ENCODE measurements at places on chromosomes 11 and 22.

DNA sequence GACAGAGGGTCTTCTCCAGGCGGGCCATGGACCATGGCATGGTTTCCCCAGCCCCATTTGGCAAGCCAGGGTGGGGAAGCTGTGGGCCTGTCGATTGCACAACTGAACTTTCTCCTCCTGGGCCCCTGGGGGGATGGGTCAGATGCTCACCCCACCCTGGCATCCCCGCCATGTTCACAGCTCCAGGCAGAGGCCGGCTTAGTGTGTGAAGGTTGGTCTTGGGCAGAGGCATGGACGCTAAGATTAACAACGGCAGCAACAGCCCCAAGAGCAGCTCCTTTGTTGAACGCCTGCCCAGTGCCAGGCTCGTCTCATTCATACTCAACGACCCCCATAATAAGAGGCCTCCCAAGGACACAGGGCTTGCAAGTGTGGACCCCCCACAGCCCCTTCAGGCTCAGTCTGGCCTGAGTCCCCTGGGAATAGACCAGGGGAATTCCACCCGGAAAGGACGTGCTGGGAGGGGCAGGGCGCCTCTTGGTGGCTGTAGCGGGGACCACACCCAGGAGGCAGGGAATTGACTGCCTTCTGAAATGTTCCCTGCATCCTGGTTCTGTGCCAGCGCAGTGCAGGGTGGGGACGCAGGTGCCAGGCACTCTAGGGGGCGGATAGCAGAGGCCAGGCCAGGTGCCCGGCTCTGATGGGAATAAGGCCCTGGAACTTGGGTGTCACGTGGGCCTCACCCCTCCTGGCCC lies 8.3 kb downstream of the TSPO start:
- peak; percentile 61 for DNase-seq

GRCh38 chr11:4543561-4543960 lies 1.4 kb upstream of the OR52M1 start:
- no peak for DNase-seq

DNA sequence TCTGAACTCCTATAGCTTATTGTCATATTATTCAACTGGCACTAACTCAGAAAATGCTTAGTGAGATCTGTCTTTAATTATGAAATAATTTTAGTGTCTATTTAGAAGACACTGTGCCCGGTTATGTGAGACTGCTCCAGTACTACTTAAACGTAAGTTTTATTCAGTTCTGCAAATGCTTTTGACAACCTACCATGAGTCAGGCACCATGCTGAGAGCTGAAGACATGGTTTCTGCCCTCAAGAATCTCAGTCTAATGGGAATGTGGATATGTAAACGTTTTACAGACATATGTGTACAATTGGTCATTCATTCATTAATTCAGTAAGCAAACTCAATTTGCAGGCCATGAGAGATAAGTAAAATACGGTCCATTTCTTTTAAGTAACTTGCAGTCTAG lies 40.0 kb downstream of the DCUN1D5 start:
- no peak for DNase-seq

DNA sequence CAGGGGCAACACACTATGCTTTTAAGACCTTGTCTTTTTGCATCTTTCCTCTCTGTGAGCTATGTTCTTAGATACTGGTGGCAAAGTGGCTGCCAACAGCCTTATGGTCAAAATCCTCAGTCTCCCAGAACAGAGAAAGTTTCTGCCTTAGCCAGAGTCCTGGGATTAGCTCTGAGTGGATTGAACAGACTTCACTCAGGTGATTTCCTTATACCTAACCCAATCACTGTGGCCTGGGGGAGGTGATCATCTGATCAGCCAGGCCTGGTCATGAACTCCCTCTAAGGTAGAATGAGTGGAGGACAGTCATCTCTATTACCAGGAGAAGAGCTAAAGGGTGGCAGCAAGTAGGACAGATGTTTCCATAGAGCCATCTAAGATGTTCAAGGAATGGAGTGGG lies 218.5 kb upstream of the E2F8 start:
- no peak for DNase-seq

DNA sequence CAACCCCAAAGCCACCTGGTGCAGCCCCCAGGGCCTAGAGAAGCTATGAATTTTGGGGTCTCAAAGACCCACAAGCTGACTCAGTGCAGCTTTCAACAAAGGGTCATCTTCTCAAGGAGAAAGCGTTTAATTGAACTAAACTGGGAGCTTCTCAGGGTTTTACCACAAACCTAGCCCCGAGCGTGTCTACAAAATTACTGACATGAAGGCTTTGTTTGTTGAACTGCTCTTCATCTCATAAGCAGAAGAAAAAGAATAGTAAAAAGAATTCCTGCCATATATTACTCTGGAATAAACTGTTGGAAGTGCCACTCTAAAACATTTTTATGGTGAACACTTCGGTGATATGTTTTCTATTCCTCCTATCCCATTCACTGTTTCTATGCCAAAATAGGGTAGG lies 50.8 kb upstream of the INCENP start:
- no peak for DNase-seq

GRCh38 chr11:133269267-133269666 lies 263.0 kb downstream of the OPCML start:
- no peak for DNase-seq

DNA sequence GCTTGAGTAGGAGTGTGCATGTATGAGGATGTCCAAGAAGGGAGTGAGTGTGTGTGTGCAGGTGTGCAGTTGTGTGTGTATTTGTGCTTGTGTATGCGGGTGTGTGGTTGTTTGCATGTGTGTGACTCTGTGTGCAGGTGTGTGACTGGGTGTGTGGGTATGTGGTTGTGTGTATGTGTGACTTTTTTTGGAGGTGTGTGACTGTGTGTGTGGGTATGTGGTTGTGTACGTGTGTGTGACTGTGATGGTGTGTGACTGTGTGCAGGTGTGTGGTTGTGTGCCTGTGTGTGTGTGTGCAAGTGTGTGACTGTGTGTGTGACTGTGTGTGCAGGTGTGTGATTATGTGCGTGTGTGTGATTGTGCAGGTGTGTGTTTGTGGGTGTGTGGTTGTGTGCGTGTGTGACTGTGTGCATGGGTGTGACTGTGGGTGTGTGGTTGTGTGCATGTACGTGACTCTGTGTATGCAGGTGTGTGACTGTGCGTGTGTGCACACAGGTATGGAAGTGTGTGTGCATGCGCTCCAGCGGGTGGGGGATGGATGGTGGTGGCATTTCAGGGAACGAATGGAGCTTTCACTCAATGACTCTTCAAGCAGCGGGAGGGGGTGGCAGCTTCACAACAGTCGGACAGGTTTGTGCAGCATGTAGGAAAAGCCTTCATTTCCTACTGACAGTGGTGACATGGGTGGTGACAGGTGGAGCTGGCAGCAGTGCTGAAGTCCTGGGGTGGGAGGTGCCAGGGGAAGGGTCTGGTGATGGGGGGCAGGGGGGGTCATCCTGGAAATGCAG lies 47.6 kb downstream of the CACNA1I start:
- no peak for DNase-seq

Data from HAP-1 (cell line).